Stimulated activated CD8-positive, alpha-beta memory T cell treated with anti-CD3 and anti-CD28 coated beads, Interleukin-7, amount 100 ng/mL, for 1 hour (primary cell): ENCODE measurements at places on chromosomes 6 and 20.

GRCh38 chr6:106829451-106829850 is 145.1 kb downstream of the CD24 start:
- no peak for DNase-seq

DNA sequence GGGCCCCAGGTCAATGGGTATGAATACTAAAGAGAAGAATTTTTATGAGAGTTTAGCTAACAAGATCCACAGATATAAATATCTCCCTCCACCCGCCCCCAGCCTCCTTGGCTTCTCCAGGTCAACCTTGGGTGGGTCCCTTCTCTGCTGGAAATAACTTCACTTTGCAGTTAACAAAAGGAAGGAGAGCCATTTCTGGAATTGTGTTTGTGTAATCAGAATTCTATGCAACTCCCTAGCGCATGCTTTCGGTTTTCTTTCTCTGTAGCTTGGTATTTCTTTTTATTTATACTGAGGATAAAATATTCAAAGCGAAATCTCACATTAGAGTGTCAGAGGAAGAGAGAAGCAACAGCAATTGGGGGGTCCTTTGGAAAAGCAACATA is 27.1 kb downstream of the RIPOR2 start:
- no peak for DNase-seq

- no peak for DNase-seq
Observed at GRCh38 chr6:19039287-19039686, 652.1 kb downstream of the RNF144B start.

DNA sequence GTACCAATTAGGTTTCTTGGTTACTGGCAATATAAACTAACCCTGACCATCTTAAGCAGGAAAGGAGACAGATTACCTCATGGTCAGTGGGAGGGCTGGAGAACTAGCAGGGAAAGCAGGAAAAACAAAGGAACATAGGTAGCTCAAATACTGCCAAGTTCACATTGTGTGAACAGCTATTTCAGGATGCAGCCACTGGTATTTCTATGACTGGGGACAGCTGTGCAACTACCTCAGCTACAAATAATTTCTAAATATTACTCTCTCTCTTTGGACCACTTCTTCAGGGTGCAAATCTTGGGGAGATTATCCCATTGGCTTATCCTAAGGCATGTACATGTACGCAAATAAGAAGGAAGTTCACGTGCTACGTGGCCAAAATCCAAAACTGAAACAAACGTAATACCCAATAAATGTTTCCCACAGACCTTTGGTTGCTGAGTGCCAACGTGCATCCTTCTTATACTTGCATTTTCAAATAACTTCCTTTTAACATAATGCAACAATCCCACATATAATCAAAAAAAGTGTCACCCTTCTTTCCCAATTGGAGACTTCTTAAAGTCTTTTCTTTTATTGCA is 180.9 kb downstream of the PHF3 start:
- no peak for DNase-seq

GRCh38 chr6:21332077-21332476 is 261.5 kb upstream of the SOX4 start:
- no peak for DNase-seq

DNA sequence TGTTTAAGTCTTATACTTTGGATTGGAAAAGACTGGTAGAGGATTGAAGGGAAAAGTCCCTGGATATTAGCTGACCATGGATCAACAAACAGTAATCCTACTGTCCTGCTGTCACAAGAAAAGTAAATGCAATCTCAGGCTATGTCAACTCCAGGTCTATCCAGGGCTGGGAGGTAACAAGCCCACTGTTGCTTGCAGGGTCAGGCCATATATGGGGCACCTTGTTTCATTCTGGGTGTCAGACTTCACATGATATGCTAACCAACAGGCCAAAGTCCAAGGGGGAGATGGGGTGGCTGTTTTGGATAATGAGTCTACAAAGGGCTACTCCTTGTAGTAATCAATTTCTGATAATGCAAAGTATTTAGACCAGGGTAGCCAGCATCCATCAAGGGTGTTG is 30.7 kb downstream of the KCNK5 start:
- no peak for DNase-seq

GRCh38 chr20:1711266-1711665 is 53.7 kb upstream of the SIRPG start:
- DNase-seq, result no peak

GRCh38 chr6:110409794-110410193 is 5.6 kb downstream of the DDO start:
- no peak for DNase-seq

- DNase-seq, result no peak
Observed at GRCh38 chr6:13334953-13335352, 6.6 kb upstream of the TBC1D7 start.

GRCh38 chr6:44157152-44157521 is 1.5 kb upstream of the CAPN11 start:
- no peak for DNase-seq

- DNase-seq, result no peak
Observed at GRCh38 chr20:56278196-56278595, 29.7 kb downstream of the MC3R start.

GRCh38 chr6:151850479-151851003 is 43.1 kb downstream of the ESR1 start:
- DNase-seq, result no peak

DNA sequence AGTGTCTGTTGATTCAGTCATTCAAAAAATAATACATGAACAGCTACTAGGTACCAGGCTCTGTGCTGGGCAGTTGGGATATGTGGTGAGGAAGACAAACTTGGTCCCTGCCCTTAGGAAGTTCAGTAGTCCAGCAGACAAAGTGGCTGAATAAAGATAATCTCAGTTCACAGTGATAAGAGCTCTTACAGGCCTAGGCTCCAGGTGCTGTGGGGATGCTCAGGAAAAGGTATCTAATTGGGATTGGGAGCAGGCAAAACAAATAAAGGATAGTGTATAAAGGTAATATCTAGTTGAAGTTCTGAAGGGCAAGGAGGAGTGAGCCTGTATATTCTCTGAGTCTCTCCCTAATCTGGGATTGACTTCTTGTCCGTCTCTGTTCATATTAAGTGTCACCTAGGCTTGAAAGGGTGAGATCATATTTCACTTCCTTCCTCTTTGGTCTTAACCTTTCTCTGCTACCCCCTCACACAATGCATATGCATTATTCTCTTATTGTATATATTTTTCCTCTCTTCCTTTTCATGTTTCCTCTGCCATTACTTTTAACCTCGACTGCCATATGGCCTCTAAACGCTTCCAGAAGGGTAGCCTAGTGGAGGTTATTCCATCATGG is 13.5 kb downstream of the PTPN1 start:
- no peak for DNase-seq

GRCh38 chr20:1296922-1297321 is 30.8 kb downstream of the SNPH start:
- no peak for DNase-seq

DNA sequence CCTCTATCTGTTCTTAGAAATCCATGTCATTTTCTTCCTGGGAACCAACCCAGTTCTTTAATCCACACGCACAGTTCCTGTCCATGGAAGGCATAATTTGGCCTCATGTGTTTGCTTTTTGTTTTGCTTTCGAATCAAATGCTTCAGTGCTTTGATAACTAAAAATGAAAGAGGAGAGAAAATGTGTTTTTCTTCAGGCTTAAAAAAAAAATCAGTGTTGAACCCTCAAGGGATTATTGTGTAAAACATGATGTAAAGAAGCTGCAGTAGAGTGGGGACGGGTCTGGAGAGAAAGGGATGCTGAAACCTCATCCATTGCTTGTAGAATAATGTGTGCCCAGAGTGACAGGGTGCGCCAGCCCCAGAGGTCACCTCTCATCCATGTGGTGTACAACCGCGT is 197.5 kb upstream of the JARID2 start:
- DNase-seq, result no peak

GRCh38 chr6:167143041-167143440 is 14.7 kb downstream of the GPR31 start:
- DNase-seq, result no peak

DNA sequence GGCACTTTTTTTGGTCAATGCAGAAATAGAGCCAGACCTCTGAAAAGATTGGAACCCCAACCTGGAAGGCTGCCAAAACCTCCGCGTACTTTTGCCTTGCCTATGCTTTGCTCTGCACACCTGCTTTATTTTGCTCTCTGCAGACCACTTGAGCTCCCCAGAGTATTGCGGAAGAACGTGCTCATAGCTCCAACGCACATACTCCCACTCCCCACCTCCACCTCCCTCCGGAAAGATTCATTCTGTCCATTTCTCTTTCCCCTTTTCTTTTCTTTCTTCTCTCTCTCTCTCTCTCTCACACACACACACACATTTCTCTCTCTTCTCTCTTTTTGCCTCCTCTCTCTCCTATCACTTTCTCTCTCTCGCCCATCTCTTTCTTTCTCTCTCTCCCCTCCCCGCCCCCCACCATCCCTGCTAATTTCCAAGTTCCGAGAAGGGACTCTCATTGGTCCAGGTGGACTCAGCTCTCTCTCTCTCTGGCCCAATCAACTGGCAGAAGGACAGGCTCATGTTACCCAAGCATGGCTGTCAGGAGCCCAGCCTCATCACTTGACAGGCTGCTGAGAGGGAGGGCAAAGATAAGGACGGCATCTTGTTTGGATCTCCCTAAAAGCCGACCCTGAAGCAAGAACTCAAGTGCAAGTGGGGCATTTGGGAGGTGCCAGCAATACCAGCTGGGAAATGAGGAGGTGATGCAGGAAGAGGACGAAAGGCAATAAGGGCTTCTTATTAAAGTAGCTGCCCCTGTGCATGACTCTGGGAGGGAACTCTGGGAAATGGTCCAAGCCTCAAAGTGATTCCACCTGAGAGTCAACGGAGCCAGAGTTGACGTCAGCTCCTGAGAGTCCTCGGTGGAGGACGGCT is 246.1 kb downstream of the LY86 start:
- DNase-seq, result no peak

- DNase-seq, result no peak
Observed at GRCh38 chr6:114342826-114343781, at the start of gene HS3ST5. TSS of gene HS3ST5 (minus strand) at chr6:114343023. CDS start at chr6:114062845, 280,178 bp downstream.

- no peak for DNase-seq
Observed at GRCh38 chr6:72559067-72559466, 62.8 kb upstream of the KCNQ5 start.

GRCh38 chr20:50379049-50379990 is 130.9 kb upstream of the PTPN1 start:
- no peak for DNase-seq

DNA sequence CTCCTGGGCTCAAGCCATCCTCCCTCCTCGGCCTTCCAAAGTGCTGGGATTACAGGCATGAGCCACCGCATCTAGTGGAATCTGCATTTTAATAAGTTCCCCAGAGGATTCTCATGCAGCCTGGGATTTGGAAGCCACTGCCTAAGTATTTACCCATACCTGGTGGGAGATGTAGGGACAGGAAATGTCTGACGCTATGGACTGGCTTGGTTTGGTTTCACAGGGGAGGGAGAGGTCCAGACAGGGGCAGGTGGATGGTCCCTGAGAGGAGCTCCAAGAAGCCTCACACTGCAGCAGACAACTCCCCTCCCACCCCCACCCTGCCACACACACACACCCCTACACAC is 4.4 kb downstream of the VSTM2L start:
- no peak for DNase-seq

DNA sequence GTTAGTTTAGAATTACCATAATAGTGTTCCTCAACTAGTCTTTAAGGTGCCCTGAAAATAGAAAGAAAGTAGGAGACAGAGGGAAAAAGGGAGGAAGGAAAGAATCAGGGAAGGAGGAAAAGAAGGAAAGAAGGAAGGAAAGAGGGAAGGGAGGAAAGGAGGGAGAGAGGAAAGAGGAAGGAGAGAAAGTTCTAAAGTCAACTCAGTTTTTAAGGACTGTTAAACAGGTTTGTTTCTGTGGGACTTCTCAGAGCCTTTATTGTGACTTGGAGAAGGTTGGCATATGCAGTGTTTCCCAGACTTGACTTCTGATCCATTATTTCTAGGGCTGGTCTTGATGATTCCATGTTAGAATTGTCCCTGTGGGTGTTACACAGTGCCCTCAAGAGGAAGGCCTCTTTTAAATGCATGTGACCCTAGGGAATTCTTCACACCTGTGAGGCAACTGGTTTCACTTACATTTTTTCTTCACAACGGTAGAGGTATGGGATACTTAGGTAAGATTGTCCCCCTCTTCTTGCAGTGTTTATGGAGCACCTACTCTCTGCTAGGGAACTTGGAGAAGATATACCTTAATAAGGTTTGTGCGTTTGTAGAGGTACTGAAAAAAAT is 132.7 kb upstream of the GMDS start:
- DNase-seq, result no peak

DNA sequence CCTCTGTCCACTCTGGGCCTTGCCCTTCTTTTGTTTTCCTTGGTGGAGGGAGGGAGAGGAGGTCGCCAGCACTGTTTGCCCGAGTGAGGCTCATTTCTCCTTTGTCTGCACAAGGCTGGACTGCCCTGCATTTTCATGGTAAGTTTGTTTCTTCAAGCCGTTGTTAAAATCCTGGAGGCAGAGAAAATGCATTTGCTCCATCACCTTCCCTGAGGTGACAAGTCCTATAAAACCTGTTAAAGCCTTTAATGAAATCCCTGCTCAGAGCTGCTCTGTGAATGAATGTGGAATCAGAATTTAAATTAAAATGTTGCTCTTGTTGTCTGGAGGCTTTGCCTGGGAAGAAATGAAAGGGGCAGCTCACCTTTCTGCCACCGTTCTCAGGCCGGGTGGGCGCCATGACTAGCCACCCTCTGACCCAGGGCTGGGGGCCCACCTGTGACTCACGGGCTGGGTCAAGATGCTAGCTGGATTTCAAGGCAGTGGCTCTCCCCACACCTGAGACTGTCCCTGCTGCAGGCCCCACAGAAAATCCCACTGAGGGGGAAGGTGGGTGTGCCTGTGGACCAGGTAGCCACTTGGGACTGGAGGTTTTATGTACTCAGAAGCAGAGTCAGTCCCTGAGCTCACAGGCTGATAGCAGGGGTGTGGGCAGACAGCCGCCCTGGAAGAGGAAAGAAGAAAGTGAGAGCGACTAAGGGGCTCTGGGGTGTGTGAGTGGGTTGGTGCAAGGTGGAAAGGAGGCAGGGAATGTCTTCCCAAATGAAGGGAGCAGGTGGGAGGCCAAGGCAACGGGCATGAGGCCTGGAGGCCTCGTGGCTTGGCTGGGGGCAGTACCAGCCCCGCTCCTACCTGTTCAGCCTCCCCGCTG is 24.0 kb upstream of the MYT1 start:
- DNase-seq, result no peak

DNA sequence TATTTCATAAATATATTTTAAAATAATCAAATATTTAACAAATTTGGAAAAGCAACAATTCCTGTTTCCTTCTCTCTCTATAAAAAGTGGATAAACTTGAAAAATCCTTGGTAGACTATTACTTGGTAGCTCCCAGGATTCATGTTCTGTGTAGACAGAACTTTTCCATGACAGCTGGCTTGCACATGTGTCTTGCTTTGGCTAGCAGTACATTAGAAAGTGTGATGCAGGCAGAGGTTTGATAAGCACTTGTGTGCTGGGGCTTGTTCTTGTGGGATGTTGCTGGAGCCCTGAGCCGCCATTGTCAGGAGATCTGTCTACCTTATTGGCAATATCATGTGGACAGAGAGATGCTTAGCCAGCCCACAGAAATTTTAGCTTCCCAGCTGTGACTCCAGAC is 327.2 kb downstream of the CDKAL1 start:
- no peak for DNase-seq

GRCh38 chr6:2220154-2220553 is 25.3 kb downstream of the GMDS start:
- no peak for DNase-seq
